ENCODE measurements at places on chromosomes 2 and 18.

DNA sequence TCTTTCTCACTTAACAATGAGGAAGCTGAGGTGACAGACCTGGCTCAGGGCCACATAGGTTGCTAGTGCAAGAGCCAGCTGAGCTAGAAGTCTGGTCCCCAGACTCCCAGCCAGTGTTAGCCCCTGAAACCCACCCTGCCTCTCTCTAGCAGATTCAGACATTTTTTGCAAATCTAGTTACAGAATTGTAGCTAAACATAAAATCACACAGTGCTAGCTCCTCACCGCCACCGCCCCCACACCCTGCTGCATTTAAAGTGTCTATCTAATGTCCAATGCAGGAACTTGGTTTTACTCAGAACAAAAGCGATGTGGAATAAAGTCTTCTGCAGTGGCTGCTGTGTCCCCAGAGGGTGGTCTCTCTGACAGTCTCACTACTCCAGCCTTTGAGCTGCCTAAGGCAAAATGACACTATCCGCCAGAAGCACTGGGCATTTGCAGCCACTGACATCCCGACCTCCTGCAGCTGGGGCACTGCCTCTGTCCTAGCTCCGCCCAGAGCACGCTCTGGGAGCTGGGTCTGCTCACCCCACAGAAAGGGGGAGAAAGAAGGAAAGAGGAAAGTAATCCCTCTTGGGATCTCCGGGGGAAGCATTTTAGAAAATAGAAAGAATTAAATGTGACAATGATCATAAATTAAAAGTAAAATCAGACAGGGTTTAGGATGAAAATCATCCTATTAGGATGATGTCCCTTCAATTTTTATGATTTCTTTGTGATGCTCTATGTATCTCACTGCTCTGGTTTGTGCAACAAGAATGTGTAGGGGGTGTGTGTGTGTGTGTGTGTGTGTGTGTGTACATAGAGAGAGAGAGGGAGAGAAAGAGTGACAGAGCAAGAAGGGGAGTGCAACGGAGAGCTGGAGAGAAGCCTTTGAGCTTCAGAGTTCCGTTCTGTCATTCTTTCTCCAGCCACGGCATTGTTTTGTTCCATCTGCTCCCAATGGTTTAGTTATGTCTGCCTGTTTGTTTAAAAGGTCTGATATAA, 50.5 kb upstream of the ST8SIA3 start:
- no peak for DNase-seq

DNA sequence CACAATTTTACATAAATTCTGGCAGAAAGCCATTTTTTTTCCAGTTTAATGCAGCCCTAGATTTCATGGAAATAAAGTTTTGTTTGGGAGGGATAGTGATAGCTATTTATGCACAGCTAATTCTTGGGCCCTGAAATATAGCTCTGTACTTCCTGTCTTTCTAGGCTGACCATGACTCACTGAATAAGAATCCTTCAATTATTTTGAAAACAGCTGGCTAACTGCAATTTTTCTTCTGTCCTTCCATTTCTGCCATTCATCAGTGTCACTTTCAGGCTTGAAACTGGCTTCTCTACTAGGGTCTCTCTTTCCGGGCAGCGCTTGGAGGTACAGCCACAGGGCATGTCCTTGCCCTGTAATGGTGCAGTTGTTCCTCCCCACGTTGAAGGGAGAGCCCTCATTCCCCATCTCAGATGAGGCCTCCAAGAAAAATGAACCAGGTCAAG, 97.1 kb upstream of the TMEM178A start:
- no peak for DNase-seq

GRCh38 chr2:160111951-160112798, 49.8 kb upstream of the PLA2R1 start:
- no peak for DNase-seq

- DNase-seq: no peak
Observed at GRCh38 chr2:30105556-30105955, 41.3 kb upstream of the YPEL5 start.

- no peak for DNase-seq
Observed at GRCh38 chr2:205386109-205386508, 296.2 kb upstream of the NRP2 start.

All from stimulated activated CD4-positive, alpha-beta T cell treated with anti-CD3 and anti-CD28 coated beads, Interleukin-4, amount 100 ng/mL, for 4 hours (primary cell).